ENCODE measurements at places on chromosomes 11 and 22.
A peak's percentile ranks its signal among the peaks of the same experiment; 100 is the strongest.

- no peak for DNase-seq
Measured at GRCh38 chr11:112437096-112437495, 176.4 kb upstream of the PLET1 start.

GRCh38 chr11:78841456-78842060, 266.9 kb upstream of the NARS2 start:
- no peak for DNase-seq

- DNase-seq: no peak
Measured at GRCh38 chr11:2940147-2940920, 11.1 kb upstream of the PHLDA2 start.

DNA sequence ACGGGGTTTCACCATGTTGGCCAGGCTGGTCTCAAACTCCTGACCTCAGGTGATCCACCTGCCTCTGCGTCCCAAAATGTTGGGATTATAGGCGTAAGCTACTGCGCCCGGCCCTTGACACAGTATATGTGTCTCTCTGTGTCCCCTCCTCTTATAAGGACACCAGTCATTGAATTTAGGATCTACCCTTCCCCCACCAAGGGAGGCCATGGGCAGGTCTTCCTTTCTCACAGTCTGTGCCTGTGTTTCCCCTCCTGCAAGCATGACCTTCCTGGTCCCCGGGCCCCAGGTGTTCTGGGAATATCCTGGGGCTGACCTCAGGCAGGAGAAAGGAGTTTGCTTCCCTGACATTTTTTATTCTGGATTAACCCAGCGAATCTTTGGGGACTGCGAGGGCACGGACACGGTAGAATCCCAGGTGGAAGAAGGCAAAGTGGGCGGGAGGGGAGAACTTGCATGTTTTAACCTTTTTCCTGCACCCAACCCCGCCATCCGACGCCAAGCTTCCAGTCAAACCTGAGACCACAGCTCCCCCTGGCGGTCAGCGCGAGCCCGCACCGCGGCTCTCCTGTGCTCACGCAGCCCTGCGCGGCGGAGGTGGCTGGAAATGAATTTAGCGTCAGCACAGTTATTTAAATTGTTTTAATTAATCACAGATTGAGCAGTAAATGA, 42.1 kb upstream of the ISX start:
- peak; percentile 15 for DNase-seq

DNA sequence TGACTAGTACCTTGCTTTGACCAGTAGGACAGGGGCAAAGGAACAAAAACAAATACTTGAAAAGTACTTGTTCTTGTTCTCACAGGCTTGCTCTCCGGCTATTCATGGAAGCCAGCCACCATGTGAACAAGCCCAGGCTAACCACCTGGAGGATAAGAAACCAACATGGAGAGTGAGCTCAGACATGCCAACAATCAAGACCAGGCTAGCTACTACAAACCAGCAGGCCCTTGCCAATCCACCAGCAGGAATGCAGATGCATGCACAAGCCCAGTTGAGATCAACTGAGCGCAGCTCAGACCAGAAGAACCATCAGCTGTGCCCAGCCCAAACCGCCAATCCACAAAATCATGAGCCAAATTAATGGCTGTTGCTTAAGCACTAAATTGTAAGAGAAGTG, 180.1 kb upstream of the ISX start:
- no peak for DNase-seq

Data from T-cell (primary cell).